Vagina (tissue), 2 donors: ENCODE measurements at places on chromosomes 5 and 9. TPM values are rescaled to one million over a fixed set of nuclear protein-coding genes. Genes with fewer than 3 reads are reported as not detected.
A peak's percentile ranks its signal among the peaks of the same experiment; 100 is the strongest.

SELENOP gene
- 344 TPM for total RNA-seq

DNA sequence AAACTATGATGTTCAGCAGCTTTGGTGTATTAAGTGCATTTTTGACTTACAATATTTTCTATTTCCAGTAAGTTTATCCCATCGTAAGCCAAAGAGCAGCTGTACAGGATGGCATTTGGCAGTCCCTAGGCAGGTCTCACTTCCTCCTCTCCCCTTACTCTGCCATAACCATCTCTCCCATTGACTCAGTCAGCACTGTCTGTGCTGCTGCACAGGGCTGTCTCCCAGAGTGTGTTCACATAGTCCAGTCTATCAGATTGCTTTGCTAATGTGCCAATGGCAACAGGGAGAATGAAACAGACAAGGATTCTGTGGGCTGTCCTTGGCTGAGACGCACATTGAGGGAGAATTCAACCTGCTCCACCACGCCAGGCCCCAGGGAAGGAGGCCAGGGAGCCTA, 47.0 kb upstream of the CAST start:
- no peak for DNase-seq

- DNase-seq, result no peak
Observed at GRCh38 chr5:114363837-114364236, 2.0 kb downstream of the KCNN2 start.

DNA sequence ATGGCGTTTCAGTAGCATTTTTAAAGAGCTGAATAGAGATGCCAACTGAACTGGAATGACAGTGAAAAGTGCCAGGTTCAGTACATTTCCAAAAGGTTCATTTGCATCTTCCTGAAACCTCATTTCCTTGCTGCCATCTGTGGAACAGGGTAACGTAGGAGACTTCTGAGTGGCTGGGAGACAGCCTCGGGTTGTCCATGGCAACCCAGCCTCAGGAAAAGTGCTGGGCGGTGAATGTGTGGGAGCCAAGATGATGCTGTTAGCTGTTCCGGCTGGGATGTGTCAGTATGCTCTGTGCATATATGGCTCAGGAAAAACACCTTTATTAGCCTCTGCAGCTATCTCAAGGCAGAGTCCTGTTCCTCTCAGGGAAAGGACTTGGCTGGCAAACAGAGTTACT, 87.5 kb downstream of the KLHL3 start:
- no peak for DNase-seq

DNA sequence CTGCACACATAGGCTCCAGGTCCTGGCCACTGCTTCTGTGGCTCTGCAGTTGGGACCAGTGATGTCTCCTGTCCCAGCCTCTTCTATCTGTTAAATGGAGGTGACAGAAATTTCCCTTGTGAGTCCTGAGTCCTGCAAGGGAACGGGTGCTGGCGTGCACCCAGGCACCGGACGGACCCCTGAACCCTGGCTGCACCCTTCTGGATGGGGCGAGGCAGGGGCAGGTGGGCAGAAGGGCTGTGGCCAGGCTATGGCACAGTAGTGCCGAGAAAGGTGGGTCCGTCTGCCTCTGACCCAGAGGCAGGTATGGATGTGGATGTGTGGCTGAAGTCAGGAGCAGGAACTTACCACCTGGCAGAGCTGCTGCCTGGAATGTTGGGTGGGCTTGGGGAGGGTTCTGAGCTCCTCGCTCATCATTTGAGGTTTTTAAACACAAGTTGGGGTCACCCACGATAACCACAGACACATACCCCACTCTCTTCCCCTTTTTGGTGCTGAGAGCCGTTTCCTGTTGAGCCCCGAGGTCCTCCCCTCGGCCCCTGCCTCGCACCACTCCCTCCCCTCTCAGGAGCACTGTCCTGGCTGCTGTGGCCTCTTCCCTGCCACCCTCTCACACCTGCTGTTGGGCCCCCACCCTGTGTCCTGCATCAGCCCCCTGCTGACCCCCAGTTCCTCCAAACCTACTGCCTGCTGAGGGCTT, 82.0 kb downstream of the COL5A1 start:
- no peak for DNase-seq

GRCh38 chr5:133967698-133968203, 674 bp downstream of the C5orf15 start:
- no peak for DNase-seq

SHOC1 gene
- 0.25 TPM for total RNA-seq

GRCh38 chr9:34518110-34518616, 4.6 kb downstream of the ENHO start:
- no peak for DNase-seq

INVS gene
- total RNA-seq, result 21.9 TPM

DNA sequence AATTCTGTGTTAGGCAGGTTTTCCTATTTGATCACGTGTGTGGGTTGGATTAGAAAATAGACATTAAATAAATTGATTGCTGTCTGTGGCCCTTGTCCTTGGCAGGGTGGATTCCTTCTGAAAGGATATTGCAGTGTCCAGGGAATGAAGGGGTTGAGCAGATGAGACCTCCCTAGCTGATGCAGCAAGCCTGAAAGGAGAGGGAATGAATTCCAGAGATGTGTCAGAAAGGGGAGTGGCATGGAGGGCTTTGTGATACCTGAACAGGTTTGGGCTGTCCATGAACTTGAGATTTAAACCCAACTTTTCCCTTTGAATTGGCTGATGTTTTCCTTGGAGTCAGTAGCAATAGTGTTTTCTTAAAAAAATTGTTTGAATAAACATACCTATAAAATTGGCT, 66.8 kb downstream of the ADCY2 start:
- DNase-seq, result no peak

ZCCHC9 gene
- 16.7 TPM for total RNA-seq

DNA sequence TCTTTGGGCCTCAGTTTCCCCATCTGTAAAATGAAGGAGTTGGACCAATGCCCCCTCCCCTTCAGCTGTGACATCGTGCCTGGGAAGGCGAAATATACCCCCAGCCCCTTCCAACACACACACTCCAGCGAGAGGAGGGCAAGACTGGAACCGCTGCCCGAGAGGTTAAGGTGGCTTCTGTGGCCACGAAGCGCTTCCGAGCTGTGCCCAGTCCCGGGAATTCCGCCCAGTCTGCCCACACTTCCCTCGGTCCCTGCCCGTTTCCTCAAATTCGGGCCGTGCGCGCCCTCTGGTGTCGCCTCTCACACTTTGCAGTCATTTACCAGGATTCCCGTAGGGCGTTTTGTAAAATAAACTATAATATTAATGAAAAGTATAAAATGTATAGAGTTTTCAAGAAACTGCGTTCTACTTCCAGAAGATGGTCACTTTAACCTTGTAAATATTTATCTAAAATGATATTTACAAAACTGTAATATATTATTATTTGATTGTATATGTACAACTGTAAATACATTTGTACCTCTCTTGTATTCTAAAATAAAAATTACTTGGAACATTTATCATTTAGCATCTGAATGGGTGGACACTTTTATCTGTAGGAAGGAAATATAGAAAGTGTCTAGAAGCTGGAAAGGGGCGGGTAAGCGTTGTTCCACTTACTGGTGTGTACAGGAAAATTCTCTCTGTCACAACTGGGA, 11.0 kb upstream of the EXOSC2 start:
- DNase-seq, result no peak

CCL27 gene
- not detected for total RNA-seq

EDIL3 gene
- 15.2 TPM for total RNA-seq

DNA sequence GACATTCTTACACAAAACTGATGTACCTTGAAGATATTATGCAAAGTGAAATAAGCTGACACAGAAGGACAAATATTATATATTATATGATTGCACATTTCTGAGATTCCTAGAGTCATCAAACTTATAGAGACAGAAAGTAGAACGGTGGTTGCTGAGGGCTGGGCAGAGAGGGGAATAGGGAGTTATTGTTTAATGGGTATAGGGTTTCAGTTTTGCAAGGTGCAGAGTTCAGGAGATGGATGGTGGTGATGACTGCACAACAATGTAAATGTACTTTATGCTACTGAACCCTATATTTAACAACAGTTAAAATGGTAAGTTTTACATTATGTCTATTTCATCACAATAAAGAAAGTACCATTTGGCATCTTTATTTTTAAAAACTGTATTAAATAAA, 315.8 kb upstream of the POU5F2 start:
- no peak for DNase-seq

GRCh38 chr5:29662876-29663275, 1530.6 kb upstream of the CDH6 start:
- no peak for DNase-seq

FOXD4L4 gene
- total RNA-seq, result not detected

BTNL8 gene
- not detected for total RNA-seq

TEX48 gene
- not detected for total RNA-seq

- no peak for DNase-seq
Observed at GRCh38 chr5:76219636-76220035, 136.5 kb downstream of the SV2C start.

- DNase-seq, result no peak
Observed at GRCh38 chr9:115628426-115628825, 510.5 kb upstream of the TNC start.

GRCh38 chr9:93659044-93659836, 82.9 kb downstream of the PHF2 start:
- DNase-seq, result no peak

TJP2 gene
- 68.3 TPM for total RNA-seq

GRCh38 chr9:35598866-35599590, 6.0 kb upstream of the TESK1 start:
- peak; percentile 79 for DNase-seq

LCN1 gene
- total RNA-seq, result not detected

GRCh38 chr9:136996361-136997292, at the start of gene CLIC3:
Gene CLIC3, minus strand, starts transcription at chr9:136996568. Its CDS starts 25 bp downstream, at chr9:136996543.
- DNase-seq, result no peak

DNA sequence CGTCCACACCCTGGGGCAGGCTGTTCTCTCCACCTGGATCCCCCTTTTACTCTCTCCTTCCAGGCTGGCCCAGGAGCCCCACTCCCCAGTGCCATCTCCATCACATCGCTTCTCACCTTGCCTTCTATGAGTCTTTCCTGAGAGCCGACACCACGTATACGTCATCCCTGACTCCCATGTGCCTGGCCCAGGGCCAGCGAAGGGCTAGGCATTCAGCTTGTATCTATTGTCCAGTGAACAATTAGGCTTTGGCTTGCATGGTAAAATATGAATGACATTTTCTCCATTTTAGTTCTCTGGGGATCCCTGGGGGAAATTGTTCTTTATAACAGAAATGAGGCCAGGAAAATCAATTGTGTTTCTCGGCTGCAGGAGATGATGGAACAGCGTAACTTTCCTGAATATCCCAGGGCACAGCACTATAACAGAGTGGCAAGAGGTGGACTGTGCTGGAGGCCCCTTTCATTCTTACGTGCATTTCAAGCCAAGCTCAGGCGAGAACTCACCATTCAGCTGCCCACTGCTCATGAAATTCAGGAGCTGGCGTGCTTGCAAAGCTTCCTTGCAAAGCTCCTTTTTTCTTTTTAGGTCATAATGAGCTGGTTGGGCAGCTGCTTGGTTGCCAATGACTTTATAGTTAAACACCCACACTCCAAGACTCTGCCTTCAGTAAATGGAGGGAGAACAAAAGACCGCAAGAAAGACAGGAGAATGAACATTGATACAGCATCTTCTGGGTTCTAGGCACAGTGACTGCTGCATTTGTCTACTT, 37.7 kb downstream of the NSG2 start:
- DNase-seq, result no peak
